ENCODE measurements at places on chromosomes 3 and 15. TPM values are rescaled to one million over a fixed set of nuclear protein-coding genes. Genes with fewer than 3 reads are reported as not detected.

Gene ITPKA
- not detected for total RNA-seq

Gene PLS1
- 2.1 TPM for total RNA-seq

Gene LRRC31
- total RNA-seq = not detected

Gene SLITRK3
- total RNA-seq = not detected

Gene HRG
- total RNA-seq = not detected

Gene POLQ
- 32.1 TPM for total RNA-seq

DNA sequence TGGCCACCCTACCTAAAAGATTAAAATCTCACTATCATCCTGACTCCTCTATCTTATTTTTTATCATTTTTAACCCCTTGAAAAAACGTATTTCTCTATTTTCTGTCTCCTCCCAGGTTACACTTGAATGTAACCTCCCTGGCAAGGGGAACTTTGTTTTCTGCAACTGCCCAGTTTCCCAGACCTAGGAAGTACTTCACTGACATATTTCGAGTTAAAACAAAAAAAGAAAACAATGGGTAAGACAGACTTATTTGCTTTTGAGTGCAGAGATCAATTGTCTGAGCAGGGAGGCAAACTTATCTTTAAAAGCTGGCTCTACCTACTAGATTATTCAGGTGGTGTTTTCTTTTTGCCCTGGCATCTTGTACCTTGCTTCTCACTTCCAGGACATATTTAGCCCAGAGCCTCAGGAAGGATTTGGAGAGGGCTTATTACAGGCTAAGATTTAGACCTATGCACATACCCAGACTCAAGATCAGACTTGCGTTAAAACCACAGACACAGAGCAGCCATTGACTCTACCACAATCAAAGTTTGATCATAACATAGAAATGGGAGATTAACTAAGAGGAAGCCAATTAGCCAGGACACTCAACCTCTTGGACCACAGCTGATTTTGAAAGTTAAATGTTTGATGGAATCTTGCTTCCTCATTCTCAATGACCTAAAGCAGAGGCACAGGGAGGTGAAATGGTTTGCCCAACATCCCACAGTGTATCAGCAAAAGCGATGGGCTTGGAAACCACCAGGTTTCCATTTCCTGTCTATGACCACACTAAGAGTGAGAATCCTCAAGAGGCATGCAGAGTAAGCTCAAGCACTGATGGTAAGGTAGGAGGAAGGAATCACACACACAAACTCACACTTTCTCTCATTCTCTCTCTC is 169.5 kb upstream of the THBS1 start:
- no peak for DNase-seq

- no peak for DNase-seq
Observed at GRCh38 chr15:39134282-39134681, 446.6 kb upstream of the THBS1 start.

DNA sequence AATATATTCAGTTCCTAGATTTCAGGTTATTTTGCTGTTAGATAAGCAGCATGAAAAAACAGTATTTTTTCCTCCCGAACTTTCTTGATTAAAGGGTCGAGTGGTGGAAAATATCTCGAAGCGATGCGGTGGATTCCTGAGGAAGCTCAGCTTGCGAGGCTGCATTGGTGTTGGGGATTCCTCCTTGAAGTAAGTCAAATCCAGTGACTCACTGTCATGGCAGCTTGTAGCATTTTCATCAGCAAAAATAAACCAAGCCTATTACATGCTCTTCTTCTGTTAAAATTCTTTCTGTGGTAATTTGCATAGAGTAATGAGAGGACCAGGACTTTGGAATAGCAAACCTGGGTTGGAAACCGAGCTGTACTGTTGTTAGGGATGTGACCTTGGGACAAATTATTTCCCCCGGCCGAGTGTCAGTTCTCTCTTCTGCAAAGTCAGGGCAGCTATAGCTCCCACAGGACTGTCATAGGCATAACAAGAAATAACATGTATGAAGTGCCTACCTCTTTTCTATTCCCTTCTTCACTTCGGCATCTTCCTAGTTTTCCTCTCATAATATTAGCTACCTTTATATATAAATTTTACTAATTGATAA is 75.6 kb downstream of the UBP1 start:
- DNase-seq = no peak

- no peak for DNase-seq
Observed at GRCh38 chr15:64343222-64343621, 12.8 kb downstream of the CSNK1G1 start.

GRCh38 chr3:59424268-59425010 is 374.6 kb upstream of the CFAP20DC start:
- peak; percentile 58 for DNase-seq

- peak; percentile 48 for DNase-seq
Observed at GRCh38 chr3:141796889-141797781, 33.9 kb downstream of the GRK7 start.

DNA sequence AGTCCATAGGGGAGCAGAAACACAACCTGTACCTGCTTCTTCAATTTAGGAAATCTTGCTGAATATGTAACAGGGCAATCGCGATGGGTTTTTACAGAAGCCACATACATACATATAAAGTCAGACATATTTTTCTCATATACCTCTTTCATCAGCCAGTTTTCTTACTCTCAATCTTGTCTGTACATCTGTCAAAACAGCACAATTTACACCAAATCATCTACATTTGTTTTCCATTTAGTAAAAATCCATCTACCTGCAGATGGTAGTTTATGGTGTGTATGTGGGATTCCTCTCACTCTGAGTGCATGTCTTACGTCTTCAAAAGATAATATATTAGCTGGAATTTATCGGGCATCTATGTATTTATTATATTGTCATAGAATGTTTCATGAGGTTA is 208.7 kb downstream of the ZPLD1 start:
- DNase-seq = no peak

GRCh38 chr3:61783993-61784718 is 222.8 kb downstream of the PTPRG start:
- no peak for DNase-seq

DNA sequence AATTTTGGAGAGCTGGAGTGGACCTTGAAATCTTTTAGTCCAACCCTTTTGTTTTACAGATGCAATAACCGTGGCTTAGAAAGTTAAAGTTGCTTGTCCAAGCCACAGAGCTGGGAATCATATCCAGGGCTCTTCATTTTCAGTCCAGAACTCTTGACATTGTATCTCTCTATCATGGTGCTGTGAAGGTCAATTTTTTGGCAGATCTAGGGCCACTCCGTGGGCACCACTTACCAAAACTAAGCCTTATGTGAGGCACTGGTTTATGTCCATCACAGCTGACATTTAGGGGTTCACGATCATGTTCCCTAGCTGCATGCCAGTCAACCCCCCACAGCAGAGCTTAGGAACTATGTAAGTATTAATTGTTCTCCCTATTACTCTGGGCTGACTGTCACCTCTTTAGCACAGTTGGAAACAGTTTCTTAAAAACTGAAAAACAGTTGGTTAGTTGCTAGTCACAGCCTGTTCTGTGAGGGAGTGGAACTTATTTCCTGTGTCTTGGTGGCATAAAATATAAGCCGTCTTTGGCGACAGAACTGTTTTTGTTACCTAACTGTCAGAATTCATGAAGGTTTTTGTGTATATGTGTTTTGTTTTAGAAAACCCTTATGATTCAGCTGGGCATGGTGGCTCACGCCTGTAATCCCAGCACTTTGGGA is 189.6 kb upstream of the UMPS start:
- no peak for DNase-seq

- no peak for DNase-seq
Observed at GRCh38 chr15:84702961-84703482, 12.9 kb downstream of the SEC11A start.

All from activated CD4-positive, alpha-beta T cell treated with anti-CD3 and anti-CD28 coated beads, Interleukin-2, amount 10 ng/mL, durations not matched to agents 7 days and 5 days (primary cell).